ENCODE measurements at places on chromosomes 7 and 10.

- DNase-seq, result no peak
These were observed 39.5 kb upstream of the RTKN2 start for GRCh38 chr10:62308101-62308500.

GRCh38 chr7:157799076-157799685 is 462.4 kb downstream of the DNAJB6 start:
- no peak for DNase-seq

- no peak for DNase-seq
These were observed 192.3 kb downstream of the FGFR2 start for GRCh38 chr10:121405953-121406352.

GRCh38 chr10:103125323-103126267 is 67.5 kb downstream of the NT5C2 start:
- no peak for DNase-seq

- no peak for DNase-seq
These were observed 4.5 kb downstream of the CPA2 start for GRCh38 chr7:130270947-130271800.

DNA sequence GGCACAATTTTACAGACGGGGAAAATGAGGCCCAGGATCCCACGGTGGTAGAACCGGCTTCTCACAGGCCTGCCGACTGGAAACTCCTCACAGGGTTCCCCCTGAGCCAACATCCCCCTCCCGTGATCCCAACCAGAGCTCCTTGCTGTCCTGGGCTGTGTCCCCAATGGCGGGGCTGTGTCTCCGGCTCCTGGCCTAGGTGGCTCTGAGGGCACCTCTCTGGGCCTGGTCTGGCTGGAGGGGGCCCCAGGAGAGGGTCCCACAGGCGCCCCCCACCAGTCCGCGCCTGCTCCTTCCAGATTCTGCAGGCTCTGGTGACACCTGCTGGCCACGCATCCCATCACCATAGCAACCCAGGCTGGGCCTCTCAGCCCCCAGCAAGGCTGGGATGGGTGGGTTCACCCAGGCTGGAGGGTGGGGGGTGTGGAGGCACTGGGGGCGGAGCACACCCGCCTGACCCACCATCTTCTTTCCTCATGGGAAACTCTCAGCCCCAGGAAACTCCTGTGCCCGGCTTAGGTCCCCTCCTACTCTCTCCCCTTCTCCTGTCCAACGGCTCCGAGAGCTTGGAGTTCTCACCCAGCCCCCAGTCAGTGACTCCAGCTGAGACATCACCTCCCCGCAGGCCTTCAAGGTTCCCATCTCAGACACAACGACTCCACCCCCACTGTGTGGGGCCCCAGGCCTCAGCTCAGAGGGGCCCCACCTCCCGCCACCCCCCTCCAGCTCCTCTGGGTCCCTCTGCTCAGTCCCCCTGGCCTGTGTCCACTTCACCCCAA is 27.1 kb upstream of the TNRC18 start:
- no peak for DNase-seq

- DNase-seq, result no peak
These were observed 11.3 kb downstream of the ASB13 start for GRCh38 chr10:5655121-5655520.

DNA sequence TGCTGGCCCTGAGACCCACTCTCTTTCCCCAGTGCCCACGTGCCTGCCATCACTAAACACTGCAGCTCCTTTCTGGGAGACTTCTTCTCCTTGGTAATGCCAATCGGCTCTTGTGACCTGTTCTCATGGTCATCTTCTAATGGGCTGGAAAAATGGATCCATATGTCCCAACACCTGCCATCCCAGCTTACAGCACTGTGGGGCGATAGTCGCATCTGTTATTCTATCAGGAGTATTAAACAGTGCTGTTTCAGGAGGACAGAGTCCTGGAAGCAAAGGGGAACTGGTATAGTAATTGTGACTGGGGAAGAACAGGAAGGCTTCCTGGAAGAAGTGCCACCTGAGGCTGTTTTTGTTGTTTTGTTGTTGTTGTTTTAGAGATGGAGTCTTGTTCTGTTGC is 411.2 kb downstream of the GLRX3 start:
- no peak for DNase-seq

DNA sequence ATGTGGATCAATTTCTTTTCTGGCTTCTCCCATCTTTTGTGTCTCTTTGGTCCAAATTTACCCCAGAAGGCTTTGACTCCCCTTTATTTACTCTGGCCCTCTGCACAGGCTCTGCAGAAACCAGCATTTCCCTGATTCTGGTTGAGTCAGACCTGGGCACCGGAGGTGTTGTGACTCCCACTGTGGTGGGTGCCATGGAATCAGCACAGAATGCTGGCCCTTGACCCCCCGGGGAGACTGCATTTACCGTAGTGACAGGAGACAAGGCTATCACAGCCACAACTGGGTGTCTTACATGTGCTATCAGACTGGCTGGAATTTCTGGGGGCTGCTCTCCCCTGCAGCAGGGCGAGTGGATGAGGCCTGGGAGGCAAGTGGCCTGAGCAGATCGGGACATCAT is 37.6 kb downstream of the PLXDC2 start:
- DNase-seq, result no peak

- no peak for DNase-seq
These were observed 235.9 kb downstream of the REEP3 start for GRCh38 chr10:63757067-63757466.

- no peak for DNase-seq
These were observed 1146.7 kb downstream of the TYW1 start for GRCh38 chr7:68143345-68143744.

- DNase-seq, result no peak
These were observed 379.8 kb downstream of the BBS9 start for GRCh38 chr7:33509206-33509605.

DNA sequence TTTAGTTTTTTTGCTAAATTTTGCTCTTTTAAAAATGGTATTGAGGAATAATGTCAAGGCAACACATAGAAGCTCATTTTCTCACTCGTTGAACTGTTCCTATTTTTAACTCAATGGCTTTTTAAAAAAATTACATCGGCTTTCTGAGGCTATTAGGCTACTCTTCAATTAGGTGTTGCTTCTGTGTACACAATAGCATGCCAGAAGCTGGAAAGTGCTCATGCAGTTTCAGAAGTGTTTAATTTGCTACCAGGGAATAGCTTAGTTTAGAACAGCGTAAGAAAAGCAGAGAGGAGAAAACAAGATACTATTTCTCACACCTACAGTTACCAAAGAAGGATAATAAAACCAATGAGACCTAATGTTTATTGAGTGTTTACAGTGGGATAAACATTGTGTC is 157.4 kb downstream of the NXPH1 start:
- no peak for DNase-seq

DNA sequence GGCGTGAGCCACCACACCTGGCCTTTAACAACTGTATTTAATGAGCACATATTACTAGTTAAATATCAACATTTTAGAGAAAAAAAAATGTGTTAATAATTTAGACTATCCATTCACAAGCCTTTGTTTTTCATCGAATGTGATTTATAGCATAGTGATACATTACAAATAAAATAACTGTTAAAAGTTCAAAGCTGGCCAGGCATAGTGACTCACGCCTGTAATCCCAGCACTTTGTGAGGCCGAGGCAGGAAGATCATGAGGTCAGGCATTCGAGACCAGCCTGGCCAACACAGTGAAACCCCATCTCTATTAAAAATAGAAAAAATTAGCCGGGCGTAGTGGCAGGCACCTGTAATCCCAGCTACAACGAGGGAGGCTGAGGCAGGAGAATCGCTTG is 72.7 kb downstream of the HACD1 start:
- DNase-seq, result no peak

DNA sequence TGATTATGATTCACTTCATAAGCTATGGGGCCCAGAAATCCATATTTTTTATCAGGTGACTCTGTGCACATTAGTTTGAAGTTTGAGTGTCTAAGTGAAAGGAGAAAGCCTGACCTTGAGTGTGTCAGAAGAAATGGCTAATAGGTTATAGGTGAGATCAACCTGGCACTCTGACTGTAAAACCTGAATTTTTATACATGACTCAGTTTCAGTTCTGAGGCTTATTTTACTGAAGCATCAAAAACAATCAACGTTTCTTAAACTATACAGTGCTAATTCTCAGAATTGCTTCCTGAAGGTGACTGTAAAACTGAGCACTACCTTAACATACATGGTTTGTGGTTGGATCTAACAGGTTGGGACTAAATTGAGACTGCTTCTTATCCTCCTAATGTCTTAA is 159.4 kb upstream of the AHR start:
- peak; percentile 19 for DNase-seq

- no peak for DNase-seq
These were observed 91.0 kb downstream of the CUBN start for GRCh38 chr10:17038627-17039026.

GRCh38 chr7:4077980-4078379 is 604.1 kb upstream of the FOXK1 start:
- no peak for DNase-seq

GRCh38 chr7:1210979-1211608 is 21.6 kb upstream of the UNCX start:
- no peak for DNase-seq

- no peak for DNase-seq
These were observed 65.4 kb downstream of the TACC2 start for GRCh38 chr10:122054048-122055025.

DNA sequence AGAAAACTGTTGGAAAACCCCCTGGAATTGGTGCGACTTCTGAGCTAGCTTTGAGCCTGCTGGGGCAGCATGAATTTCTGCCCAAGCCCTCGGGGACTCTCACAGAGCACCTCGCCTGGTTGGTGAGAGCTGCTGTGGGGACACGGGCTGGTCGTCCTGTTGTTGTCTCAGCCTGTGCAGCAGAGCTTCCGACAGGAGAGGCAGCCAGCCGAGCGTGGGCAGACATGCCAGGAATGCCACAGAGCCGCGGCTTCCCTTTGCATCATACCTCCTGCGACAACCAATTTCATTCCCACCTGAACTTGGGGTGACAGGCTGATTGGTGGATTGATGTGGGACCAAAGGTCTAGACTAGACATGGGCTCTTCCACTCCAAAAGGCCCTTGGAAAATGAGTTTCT is 60.2 kb upstream of the NRBF2 start:
- DNase-seq, result no peak

DNA sequence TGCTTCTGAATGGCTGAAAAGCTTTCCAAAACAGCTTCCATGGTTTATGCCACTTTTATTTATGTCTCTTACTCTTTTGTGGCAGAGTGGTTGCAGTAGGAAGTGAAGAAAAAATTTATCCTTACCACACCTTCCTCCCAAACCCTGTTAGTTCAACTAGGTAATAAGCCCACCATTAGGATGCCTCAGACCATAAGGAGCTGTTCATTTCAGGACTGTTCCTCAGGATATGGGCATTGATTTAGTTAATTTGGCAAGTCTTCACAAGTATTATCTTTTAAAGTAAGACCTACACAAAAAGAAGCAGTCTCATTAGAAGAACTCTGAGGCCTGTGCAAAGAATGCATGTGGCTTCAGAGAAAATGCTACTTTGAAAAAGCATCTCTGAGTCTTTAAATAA is 82.9 kb upstream of the PDLIM1 start:
- DNase-seq, result no peak

DNA sequence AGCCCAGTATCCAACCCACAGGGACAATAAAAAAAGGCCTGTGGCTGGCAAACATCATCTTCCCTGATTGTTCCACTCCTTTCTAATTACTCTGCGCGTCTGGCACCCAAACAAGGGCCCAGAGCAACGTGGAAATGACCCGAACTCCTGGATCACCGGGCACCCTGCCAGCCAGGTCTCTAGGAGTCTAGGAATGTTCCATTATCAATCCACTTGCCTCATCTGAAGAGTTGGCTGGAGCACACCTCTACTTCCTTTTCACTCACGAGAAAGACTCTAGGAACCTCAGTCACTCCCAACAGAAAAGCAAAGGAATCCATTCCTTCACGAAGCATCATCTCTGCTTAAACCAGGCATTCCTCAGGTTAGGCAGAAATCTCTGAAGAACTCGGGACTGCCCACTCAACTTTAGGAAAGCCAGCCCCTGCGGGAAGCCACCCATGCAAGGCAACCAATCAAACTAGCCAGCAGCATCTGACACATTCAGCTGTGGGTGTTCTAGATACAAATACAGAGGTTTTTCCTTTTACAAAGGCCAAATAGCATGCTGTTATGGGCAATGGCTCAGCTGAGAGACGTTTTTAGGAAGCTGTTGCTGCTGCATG is 37.7 kb downstream of the ATXN7L1 start:
- DNase-seq, result no peak

GRCh38 chr10:68665841-68666240 is 55.2 kb upstream of the CCAR1 start:
- DNase-seq, result no peak

GRCh38 chr10:117346574-117346973 is 28.7 kb downstream of the PDZD8 start:
- DNase-seq, result no peak

GRCh38 chr7:158583810-158584209 is 3.8 kb downstream of the PTPRN2 start:
- DNase-seq, result no peak

GRCh38 chr7:107151538-107151937 is 17.3 kb upstream of the HBP1 start:
- DNase-seq, result no peak

DNA sequence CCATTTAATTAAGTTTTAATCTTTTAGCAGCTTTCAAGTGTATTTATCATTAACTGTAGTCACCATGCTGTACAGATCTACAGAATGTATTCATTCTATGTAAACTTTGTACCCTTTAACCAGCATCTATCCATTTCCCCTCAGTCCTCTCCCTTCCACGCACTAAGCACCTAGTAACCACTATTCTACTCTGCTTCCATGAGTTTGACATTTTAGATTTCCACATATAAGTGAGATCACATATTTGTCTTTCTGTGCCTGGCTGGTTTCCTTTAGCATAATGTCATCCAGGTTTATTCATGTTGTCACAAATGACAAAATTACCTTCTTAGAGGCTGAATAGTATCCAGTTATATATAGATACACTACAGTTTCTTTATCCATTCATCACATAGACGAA is 79.7 kb downstream of the BTAF1 start:
- no peak for DNase-seq

DNA sequence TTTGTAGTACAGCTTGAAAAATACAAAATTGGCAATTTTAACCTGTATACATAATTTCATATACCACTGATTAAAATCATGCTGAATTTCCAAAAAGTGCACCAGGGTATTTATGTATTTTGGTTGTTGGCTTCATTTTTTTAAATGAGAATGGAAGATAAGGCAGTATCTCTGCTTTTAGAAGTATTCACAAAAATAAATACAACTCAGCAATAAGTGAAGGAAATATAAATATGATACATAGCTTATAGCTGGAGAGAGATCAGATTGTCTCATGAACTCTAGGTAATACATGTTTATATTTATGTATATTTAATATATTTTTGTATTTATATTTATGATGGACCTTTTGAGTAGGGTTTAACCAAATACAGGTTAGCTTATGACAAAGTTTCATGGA is 81.0 kb downstream of the KMT2E start:
- DNase-seq, result no peak

- no peak for DNase-seq
These were observed 337 bp upstream of the CCDC3 start for GRCh38 chr10:13001887-13002212.

GRCh38 chr10:13483073-13483472 is 45.7 kb downstream of the BEND7 start:
- no peak for DNase-seq

GRCh38 chr7:13293264-13294002 is 606.0 kb downstream of the ARL4A start:
- DNase-seq, result no peak

Data from central memory CD4-positive, alpha-beta T cell (primary cell).